A549 treated with CpdA at 1 μM for 4 hours (cell line): ENCODE measurements at places on chromosomes 2 and 18. TPM values are rescaled to one million over a fixed set of nuclear protein-coding genes. Genes with fewer than 3 reads are reported as not detected.

C1D gene
- total RNA-seq, result 38.9 to 61.6 TPM (median 42.3 TPM) in 5 replicates

BMP10 gene
- total RNA-seq, result not detected in 5 replicates

MC5R gene
- total RNA-seq, result not detected in 5 replicates

PUM2 gene
- 38.1 to 49.0 TPM (median 44.7 TPM) in 5 replicates for total RNA-seq

PAPOLG gene
- 7.9 to 10.7 TPM (median 8.6 TPM) in 5 replicates for total RNA-seq

TRIM43B gene
- total RNA-seq, result not detected in 5 replicates

PMAIP1 gene
- 11.6 to 14.9 TPM (median 12.5 TPM) in 5 replicates for total RNA-seq

ANKRD30B gene
- total RNA-seq, result 0.01 TPM in 1 of 5 replicates, not detected in the others

GALNT13 gene
- total RNA-seq, result 7.7 to 11.9 TPM (median 10.2 TPM) in 5 replicates

CFAP65 gene
- 0.10 to 0.34 TPM (median 0.14 TPM) in 5 replicates for total RNA-seq

ZNF516 gene
- 2.6 to 4.7 TPM (median 3.3 TPM) in 5 replicates for total RNA-seq

AFTPH gene
- 24.0 to 27.4 TPM (median 24.7 TPM) in 5 replicates for total RNA-seq

STK36 gene
- total RNA-seq, result 13.5 to 17.3 TPM (median 13.7 TPM) in 5 replicates

ANKRD53 gene
- total RNA-seq, result 0.10 to 0.11 TPM in 2 of 5 replicates, not detected in the others

MC2R gene
- not detected in 5 replicates for total RNA-seq

FAM124B gene
- total RNA-seq, result not detected in 5 replicates

CFAP221 gene
- 0.25 to 0.92 TPM (median 0.34 TPM) in 5 replicates for total RNA-seq

UBXN2A gene
- 19.3 to 23.4 TPM (median 20.5 TPM) in 5 replicates for total RNA-seq

ZSCAN30 gene
- 0.52 to 1.8 TPM (median 0.79 TPM) in 5 replicates for total RNA-seq

MALL gene
- 130 to 155 TPM (median 137 TPM) in 5 replicates for total RNA-seq

TSPYL6 gene
- not detected in 5 replicates for total RNA-seq

RPRM gene
- total RNA-seq, result 0.05 TPM in 1 of 5 replicates, not detected in the others

TUBA3E gene
- not detected in 5 replicates for total RNA-seq

CABYR gene
- total RNA-seq, result 11.1 to 20.9 TPM (median 11.4 TPM) in 5 replicates

GREB1L gene
- total RNA-seq, result 1.3 to 2.6 TPM (median 2.1 TPM) in 5 replicates

CRYGC gene
- total RNA-seq, result not detected in 5 replicates

ALK gene
- total RNA-seq, result 0.06 TPM in 1 of 5 replicates, not detected in the others

FASTKD2 gene
- total RNA-seq, result 32.1 to 41.6 TPM (median 33.4 TPM) in 5 replicates

MDH1B gene
- 1.6 to 3.3 TPM (median 1.8 TPM) in 5 replicates for total RNA-seq
